ENCODE measurements at places on chromosomes 1 and 21.

GRCh38 chr1:201795066-201795465 lies 33.9 kb upstream of the IPO9 start:
- DNase-seq: no peak

- DNase-seq: no peak
These were observed 36.7 kb upstream of the RASAL2 start for GRCh38 chr1:178057141-178057765.

DNA sequence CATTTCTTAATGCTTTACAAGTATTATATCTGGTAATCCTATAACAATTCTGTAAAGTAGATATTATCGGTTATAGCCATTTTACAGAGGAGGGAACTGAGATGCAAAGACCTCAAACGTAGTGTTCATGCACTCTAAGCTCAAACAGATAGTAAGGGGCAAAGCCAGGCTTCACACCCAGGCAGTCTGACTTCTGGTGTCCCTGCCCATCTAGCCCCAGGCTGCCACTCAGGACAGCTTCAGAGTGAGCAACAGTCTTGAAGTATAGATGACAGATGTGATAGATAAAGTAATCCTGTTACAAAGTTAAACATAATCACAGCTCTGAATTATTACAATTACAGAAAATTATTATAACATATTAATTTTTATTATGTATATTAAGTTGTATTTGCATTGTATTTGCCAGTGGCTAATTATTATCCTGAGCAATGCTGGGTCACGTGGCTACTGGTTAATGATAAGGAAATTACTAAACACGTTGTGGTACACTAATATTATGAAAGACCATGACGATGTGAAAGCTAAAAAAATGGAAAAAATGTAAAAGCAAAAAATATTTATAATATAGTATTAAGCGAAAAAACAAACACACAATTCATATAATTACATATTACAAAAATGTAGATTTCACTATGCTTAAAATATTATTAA lies 6.1 kb upstream of the TRAF3IP3 start:
- no peak for DNase-seq

- no peak for DNase-seq
These were observed 1167.8 kb upstream of the NCAM2 start for GRCh38 chr21:19830446-19830845.

DNA sequence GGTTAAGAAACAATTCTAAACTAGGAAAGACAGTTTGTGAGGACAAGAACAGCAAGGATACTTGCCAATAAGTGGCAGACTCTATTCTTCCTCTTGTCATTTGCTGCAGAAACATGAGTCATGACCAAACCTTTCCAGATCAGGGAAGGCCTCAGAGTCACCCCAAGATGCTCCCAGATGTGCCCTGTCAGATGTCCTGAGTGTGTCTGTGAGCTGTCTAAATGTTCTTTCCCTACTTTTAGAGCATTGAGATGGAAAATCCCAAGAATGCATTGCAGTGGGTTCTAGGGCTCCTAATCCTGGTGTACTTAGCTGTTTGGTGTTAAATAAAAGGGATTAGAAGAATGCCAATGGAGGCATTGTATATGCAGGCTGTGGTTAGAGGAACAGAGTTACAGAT lies 57.5 kb upstream of the KIAA0040 start:
- no peak for DNase-seq

DNA sequence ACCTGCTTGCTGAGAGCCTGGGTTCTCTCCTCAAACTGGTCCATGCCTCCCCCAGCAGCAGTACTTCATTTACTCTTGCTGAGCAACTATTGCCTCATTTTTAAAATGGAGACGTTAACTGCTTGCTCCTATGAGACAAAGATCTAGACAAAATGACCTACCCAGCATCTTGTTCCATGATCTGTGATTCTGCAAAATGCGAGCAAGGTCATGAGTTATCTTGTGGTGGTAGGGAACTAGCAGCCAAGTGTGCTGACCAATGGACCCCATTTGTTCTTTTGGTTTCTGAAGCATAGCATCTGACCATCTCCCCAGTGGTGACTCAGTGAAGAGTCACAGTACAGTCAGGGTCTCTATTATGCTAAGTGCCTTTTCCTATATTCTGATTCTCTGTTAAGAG lies 40.4 kb downstream of the TBX15 start:
- DNase-seq: peak; percentile 65

- no peak for DNase-seq
These were observed 170.3 kb downstream of the OLFM3 start for GRCh38 chr1:101826416-101826815.

GRCh38 chr1:51744506-51745303 lies 127.8 kb downstream of the OSBPL9 start:
- no peak for DNase-seq

- no peak for DNase-seq
These were observed 32.7 kb downstream of the MRPS6 start for GRCh38 chr21:34105947-34106541.

- no peak for DNase-seq
These were observed 8.3 kb upstream of the MPZL1 start for GRCh38 chr1:167713330-167714081.

GRCh38 chr1:26021647-26022403 lies at the start of gene EXTL1:
TSS of gene EXTL1 (plus strand) at chr1:26021775. CDS start at chr1:26022647, 872 bp downstream.
- no peak for DNase-seq

DNA sequence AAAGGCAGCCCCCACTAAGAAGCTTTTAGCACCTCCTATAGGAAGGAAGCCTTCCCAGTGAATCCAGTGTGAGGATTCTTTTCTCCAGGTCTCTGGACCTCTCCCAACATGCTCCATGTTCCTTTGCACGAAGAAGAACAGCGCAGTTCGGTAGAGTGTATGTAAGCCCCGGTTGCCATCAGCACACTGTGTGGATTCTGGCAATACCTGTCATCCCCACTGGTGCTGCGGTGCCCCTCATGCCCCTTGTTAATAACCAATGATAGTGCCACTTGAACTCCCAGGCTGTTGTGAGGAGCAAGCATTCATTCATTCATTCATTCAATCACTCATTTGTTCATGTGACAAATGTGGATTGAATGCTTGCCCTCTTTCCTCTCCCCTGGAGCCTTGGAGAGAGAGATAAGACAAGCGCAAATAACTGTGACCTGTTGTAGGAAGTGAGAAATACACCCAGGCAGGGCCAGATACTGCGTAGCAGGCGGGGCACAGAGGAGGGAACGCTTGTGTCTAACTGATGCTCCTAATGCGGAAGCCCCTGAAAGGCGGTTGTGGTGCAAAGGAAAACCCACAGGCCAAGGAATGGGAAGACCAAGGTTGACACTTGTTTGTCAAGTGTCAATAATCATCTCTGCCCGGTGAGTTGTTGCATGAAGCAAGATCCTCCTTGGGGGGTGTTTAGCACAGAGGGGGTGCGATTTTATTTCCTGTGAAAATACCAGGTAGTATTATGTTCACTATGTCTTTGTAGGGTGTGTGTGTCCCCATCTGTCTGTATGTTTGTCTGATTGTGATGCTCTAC lies 9.8 kb downstream of the LGR6 start:
- no peak for DNase-seq

GRCh38 chr1:11664336-11665065 lies 501 bp downstream of the FBXO6 start:
- DNase-seq: no peak

DNA sequence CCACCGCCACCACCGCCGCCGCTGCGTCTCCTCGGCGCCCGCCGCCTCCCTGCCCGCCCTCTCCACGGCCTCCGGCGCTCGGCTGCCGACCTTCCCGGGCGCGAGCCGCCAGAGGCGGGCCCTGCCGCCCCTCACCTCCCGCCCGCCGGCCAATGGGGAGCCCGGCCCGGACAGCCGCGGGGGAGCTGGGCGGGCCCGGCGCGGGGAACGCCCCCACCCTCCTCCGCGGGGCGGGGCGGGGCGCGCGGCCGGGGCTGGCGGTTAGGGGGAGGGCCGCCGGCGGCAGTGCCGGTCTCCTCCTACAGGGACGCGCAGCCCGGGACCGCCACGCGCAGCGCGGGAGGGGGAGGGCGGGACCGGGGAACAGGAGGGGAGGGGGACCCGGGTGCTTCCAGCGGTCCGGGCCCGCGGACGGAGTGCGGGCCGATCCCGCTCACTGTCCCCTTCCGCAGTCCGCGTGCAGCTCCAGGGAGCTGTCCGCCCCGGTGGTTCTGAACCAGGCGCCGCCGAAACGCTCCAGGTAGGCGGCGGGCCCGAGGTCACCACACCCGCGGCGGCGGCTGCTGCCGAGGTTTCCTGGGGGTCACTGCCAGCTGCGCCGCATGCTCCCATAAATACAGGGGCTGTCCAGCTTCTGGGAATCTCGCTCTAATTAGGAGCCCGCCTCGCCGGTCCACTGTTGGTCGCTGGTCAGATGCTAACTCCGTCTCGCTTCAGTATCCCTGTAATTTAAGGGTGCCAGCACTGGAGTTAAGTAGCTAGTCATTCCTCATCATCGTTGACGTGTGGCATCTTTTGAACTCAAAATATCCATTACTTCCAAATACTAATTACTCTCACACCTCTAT lies at the start of gene PGBD5:
TSS of gene PGBD5 (minus strand) at position 87 of the 848 bp plus-strand sequence. CDS start 404 bp downstream, outside the sequence.
- no peak for DNase-seq

- DNase-seq: no peak
These were observed 79.0 kb upstream of the CAPZB start for GRCh38 chr1:19564366-19564765.

- no peak for DNase-seq
These were observed 873.1 kb upstream of the TMPRSS15 start for GRCh38 chr21:19276665-19277064.

DNA sequence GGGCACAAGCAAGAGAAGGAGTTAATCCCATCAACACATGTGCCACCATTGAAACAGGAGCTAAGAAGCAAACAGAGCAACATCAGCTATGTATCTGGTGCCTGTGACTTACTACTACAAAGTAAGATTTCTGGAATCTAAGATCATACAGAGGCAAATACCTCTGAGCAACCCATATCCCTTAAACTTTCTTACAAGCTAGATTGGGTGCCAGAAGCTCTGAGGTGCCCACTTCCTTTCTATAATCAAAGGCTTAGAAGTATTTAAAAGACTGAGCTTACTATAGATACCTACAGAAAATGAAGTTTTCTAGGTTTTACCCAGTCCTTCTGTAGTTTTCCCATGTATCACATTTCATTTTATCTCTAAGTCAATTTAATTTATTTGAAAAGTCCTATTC lies 44.4 kb upstream of the ADAM30 start:
- no peak for DNase-seq

DNA sequence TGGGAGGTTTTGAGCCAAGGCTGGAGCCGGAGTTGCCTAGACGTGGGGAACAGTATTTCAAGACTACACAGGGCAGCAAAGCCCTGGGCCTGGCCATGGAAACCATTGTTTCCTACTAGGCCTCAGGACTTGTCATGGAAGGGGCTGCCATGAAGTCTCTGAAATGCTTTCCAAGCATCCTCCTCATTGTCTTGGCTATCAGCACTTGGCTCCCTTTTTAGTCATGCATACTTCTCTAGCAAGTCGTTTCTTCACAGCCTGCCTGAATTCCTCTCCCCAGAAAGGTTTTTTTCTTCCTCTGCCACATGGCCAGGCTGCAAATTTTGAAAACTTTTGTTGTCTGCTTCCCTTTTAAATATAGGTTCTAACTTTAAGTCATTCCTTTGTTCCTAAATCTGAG lies 406.6 kb upstream of the TMPRSS15 start:
- no peak for DNase-seq

DNA sequence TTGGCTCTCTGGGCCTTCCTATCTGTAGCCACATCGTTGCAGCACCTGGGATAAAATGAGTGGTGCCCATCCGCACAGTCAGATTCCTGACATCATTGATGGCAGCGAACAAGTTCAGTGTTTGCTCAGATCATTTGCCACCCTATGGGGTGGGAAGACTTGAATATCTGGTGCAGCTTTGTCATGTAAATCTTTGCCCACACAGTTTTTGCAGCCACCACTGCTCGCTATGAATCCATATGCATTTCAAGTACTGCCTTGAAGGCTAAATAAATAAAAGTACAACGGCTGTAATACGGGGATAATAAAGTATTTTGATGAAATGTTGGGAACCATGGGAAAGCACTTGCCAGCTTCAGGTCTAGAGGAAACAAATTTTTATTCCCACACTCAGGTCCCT lies 56.3 kb upstream of the COA6 start:
- DNase-seq: no peak

DNA sequence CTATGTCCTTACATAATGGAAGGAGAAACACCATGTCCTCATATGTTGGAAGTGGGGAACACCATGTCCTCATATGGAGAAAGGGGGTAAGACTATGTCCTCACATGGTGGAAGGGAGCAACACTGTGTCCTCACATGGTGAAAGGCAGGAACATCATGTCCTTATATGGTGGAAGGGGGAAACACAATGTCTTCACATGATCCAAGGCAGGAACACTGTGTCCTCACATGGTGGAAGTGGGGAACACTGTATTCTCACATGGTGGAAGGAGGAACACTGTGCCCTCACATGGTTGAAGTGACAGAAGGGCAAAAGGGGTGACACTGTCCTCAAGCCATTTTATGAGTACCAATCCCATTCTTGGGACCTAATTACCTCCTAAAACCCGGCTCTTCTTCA lies 146.3 kb upstream of the ETV3 start:
- no peak for DNase-seq

DNA sequence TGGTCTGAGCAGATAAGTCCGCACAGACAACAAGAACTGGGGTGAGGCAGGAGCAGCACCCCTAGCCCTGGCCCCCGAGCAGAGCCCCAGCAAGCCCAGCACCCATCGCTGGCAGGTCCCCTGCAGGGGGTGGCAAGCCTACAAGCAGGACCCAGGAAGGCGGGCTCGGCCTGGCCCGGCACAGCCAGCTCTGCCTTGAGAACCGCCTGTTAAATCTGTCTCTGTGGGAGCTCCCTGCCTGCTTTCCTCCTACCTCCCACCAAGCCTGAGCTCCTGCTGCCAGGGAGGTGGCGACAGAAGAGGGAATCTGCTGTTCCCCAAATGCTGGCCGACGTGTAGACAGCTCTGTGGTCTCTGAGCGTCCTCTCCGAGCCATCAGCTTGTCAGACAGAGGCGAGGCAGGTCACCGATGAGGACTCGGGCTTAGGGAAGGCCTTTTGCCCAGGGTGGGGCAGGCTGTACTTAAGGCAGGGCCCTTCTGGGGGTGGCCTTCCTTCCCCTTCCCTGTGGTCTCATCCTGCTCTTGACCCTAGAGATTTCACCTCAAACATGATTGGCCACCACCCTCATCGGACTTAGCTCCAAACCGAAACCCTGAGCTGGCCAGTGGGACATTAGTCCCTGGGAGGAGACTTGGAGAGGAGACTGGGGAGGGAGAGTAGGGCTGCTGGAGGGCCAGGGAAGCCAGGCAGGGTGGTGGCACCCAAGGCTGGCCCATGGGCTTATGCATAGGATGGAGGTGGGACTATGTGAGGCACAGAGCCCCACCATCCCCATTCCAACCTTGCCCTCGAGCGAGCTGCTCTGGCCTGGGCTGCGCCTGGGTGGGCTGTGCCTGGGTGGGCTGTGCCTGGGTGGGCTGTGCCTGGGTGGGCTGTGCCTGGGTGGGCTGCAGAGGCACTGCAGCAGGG lies 7.7 kb downstream of the SELENON start:
- DNase-seq: no peak

- DNase-seq: no peak
These were observed 51.5 kb upstream of the ERRFI1 start for GRCh38 chr1:8077602-8078001.

All from kidney epithelial cell (primary cell).